ENCODE measurements at places on chromosomes 5 and 9.

DNA sequence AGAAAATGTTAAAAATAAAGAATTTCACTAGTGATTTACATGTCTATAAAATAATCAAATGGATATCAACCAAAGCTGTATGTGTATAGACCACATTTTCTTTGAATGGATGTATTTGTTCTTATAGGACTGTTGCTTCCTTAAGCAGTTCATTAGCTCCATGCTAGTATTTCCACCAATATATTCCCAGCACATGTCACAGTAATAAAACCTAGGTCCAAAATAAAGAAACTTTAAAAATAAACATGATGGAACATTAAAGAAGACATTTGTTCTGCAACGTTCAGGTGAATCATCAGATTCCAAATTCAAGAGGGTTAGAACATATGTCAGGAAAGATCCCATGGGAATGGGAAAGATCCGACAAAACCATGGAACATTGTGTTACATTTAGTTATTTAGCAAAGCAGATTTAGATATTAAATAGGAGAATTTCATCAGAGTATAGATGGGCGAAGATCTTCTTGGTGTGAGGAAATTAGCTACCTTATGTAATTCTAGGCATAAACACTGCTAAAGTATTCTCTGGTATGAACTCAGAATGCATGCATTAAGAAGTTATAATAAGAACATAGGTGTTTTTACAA lies 490.7 kb downstream of the CDH18 start:
- DNase-seq = no peak

DNA sequence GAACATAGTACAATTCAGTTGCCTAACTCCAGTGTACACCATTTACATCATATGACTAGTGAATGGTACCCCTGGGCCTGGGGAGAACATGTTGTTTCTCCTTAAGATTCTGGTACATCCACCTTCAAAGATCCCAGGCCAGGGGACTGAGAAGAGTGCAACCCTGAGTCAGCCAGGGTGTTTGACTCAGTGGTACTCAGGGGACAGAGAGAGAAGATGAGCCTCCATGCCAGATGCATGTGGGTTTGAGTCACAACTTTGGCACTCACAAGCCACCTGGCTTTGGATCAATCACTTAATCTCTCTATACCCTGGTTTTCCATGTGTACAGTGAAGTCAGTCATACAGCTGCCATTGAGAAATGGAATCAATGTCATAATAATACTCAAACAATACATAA lies 53.7 kb downstream of the MAP1B start:
- DNase-seq = no peak

GRCh38 chr9:133238272-133238850 lies 29.3 kb upstream of the OBP2B start:
- peak; percentile 56 for DNase-seq

DNA sequence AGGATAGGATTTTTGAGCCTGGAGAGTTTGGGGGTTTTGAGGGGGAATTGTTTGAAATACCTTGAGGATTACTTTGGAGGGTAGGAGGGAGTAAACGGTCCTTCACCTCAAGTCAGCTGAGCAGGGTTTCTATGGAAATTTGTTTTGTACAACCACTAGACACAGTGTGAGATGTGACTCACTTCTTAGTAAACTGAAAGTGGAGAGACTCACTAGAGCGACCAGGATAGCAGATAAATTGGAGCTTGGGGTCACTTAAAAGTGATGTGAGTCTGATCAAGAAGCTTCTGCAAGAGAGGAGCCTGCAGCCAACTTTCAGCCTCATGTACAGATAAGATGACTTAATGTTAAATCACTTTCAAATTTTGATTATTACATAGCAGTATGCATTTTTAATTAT lies 1945.9 kb upstream of the NUDT12 start:
- no peak for DNase-seq

DNA sequence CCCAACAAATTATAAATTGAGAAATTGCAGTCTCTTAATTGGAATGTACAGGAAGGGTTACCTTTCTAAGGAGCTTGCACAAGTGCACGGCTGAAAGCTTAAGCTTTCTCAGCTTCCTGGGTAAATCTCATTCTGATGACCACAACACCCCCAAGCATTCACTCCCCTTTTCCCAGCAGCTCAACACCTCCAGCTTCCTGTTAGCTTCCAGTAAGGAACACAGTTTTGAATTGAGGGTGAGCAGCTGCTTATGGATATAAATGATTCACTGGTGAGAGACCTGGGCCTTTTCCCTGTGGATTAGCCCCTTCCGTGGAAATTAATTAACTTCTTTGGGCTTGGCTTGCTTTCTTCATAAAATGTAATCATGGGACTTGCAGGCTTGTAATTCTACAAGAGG lies 101.2 kb downstream of the SLC28A3 start:
- DNase-seq = no peak

DNA sequence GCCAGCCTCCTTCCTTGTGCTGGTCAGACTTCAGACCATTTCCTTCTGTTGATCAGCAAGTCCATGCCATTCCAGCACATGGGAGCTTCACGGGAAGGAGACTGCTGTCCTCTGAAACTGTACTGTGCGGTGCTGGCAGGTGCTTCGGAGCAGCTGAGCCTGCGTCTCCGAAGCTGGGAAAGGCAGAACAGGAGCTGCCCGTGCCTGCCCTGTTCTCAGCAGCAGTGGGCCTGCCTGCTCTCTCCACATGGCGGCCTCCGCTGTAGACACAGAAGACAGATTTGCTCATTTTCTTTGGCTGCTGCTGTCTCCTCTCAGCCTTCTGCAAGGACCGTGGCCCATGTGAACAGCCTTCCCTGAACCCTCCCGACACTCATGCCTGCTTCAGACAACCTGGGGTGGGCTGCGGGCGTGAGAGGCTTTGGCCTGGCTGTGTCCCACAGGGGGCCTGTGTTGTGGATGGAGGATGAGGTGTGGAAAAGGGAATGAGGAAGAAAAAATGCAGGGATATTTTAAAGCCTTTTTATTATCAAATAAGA lies 43.1 kb downstream of the HABP4 start:
- DNase-seq = no peak

- DNase-seq = no peak
Observed at GRCh38 chr5:153237671-153238332, 252.7 kb upstream of the GRIA1 start.

DNA sequence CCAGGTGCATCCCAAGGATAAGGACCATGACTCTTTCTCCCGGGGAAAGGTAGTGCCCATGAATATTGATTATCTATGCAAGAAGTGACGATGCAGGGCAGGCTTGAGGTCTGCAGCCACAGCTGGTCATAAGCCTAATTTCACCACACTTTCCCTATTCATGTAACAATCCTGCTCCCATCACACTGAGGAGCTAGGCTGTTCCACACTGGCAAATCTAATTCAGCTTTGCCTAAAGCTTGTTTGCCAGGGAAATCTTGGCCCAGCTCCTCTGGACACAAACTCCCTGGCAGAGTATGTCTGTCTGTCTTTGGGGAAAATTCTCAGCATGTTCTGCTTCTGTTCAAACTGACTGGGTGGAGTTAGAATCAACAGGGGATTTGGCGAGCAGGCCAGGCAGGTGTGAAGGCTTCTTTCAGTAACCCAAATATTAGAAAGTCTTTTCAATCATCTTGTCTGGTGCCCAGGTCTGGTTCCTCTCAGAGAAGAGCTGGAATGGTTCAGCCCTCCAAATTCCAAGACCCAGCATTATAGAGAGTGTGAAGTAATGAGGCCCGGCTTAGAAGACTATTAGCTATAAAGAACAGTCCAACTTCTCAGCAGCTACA lies 88.5 kb upstream of the SPDL1 start:
- peak; percentile 80 for DNase-seq

DNA sequence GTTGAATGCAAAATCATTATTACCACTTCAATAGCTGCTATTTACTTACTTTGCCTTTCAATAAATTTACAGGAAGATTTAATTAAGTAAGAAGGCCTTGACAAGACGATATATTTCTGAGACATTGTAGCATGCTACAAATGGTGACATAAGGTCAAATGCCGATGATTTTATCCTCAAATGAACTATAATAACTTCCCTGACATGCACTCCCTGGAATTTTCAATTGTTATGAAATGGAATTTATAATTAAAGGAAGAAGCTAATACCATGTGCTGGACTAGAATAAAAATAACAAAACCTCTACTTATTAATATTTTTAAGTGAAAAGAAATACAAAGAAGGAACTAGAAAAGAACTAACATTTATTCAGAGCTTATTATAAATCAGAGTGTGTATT lies 30.2 kb upstream of the ITGA1 start:
- DNase-seq = no peak

- DNase-seq = no peak
Observed at GRCh38 chr5:106435185-106435584, 1235.6 kb downstream of the EFNA5 start.

DNA sequence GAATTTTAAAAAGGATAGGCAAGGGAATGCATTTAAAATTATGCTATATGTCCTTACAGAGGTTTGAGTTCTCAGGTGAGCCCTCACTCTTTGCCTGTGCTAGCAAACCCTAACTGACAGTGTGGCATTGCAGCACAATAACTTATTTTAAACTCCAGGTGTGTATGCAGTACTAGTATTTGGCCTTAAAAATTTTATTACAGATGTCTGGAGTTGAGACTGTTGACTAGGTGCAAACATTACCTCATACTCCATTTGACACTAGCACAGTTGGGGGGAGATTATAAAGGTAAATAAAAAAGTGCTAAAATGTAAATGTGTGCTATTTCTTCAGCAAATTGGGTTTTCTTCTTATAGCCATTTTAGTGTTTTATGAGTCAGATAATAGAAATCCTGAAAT lies 407.7 kb downstream of the SH3GL2 start:
- DNase-seq = no peak

- no peak for DNase-seq
Observed at GRCh38 chr9:36802201-36802920, 229.7 kb downstream of the MELK start.

DNA sequence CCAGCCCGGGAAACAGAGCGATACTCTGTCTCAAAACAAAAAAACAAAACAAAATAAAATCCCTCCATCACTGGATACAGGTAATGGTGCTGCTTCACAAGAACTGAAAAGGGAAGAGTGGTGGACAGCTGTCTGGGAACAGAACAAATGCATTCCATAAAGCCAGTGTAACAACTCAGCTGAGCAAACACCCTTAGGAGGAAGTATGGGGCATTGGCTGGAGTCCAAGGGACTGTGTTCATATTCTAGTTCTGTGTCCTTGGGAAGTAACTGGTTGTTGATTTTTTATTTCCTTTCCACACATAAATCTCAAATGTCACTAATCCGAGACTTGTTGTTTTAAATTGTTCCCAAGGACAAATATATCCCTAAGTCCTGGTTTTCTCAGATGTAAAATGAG lies 38.3 kb downstream of the HTR1A start:
- DNase-seq = no peak

GRCh38 chr5:62594364-62594984 lies 15.9 kb downstream of the LRRC70 start:
- DNase-seq = no peak

DNA sequence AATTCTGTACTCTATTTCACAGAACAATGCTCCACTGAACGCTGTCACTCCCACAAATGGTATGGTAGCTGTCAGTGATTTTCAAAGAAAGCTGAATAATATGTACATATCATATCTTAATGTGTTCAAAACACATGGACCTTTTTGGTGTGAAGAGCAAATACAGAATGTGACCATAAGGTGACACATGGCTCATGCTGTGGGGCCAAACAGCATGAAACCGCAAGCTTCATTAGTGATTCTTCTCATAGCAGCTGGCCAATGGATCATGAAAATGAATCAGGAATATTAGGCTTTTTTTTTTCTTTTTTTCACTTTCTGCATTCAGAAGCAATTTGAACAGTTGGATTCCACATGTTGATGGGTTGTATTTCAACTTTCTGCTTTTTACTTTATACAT lies 54.9 kb upstream of the CDH9 start:
- no peak for DNase-seq

DNA sequence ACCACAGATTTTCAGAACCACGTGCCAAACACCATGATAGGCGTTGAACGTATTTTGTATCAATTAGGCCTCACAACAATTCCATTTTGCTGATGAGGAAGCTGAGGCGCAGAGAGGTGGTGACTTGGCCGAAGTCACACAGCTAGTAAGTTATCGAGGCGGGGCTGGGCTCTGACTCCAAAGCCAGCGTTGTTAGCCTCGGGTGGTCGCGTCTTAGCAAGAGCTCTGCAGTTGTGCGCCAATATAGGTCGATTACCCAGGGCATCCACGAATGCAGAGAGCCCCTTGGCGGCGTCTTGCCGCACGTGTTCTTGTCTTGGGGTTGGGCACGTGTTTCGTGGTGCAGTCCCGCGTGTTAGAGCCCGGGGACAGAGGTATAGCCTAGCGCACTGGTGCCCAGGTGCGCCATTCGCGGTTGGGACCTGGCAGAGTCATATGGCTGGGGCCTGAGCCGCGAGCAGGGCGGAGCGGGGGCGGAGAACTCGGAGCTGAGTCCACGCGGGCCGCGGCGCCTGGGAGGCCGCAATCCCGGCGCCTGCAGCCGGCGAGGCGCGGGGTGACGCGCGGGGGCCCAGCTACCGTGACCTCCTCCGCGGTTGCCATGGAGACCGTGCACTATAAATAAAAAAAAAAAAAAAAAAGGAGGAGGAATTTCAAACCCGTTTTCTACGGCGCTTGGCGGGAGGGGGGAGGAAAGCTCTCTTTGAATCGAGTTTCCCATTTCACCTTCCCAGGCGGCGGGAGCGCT lies 62.3 kb downstream of the CXXC5 start:
- DNase-seq = no peak

DNA sequence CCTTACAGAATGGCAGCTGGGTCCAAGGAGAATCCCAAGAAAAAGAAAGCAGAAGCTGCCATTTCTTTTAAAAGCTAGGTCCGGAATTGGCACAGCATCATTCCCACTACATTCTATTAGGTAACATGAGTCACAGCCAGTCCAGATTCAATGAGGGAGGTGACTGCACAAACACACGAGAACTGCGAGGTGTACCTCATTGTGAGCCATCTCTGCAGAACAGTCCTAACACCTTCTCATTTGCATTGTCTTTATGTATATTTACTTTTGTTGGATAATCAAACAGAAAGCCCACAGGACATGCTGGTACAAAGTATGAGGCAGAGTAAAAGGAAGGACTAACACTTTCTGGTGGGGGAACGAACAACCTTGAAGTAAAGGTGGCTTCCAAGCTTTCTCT lies 14.6 kb upstream of the HABP4 start:
- DNase-seq = no peak

GRCh38 chr5:150391064-150391834 lies 21.5 kb downstream of the CD74 start:
- DNase-seq = no peak

GRCh38 chr9:108002371-108002956 lies 512.9 kb upstream of the KLF4 start:
- no peak for DNase-seq

GRCh38 chr5:155089643-155090042 lies 76.1 kb downstream of the KIF4B start:
- no peak for DNase-seq

DNA sequence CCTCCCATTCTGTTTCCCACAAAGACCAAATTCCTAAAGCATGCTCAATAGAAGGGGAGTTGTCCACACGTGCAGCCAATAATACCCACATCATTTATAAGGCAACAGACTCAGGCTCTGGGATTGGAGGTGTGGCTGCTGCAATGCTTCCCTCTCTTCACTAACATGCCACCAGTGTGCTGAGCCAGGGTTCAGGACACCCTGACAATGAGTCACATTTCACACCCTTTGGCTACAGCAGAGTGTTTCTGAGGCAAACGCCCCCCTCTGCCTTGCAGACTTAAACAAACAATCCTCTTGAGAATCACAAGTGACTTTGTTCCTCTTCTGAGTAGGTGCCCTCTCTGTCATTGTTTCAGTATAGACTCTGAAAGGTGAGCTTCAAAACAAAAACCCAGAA lies 189.3 kb upstream of the TLE4 start:
- no peak for DNase-seq

All from tibial artery (tissue), 4 donors.